Stimulated activated CD8-positive, alpha-beta memory T cell treated with anti-CD3 and anti-CD28 coated beads, Interleukin-15, amount 100 ng/mL, for 48 hours (primary cell): ENCODE measurements at places on chromosomes 1 and 21.

DNA sequence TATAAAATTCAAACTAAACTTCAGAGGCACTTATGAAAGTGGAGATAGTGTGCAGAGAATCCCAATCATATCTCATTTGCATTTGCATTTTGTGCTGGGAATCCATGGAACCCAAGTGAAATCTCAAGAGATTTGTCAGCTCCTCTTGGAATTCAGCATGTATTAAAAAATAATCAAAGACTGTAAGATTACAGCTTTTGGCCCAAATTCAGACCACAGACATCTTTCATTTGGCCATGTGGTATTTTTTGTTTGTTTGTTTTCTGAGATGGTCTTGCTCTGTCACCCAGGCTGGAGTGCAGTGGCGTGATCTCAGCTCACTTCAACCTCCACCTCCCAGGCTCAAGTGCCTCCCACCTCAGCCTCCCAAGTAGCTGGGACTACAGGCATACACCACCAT, 3.8 kb upstream of the CACYBP start:
- no peak for DNase-seq

GRCh38 chr1:32393832-32394140, 455 bp downstream of the BSDC1 start:
- peak; percentile 11 for DNase-seq

GRCh38 chr1:116795482-116795829, 41.2 kb downstream of the CD2 start:
- DNase-seq: no peak

DNA sequence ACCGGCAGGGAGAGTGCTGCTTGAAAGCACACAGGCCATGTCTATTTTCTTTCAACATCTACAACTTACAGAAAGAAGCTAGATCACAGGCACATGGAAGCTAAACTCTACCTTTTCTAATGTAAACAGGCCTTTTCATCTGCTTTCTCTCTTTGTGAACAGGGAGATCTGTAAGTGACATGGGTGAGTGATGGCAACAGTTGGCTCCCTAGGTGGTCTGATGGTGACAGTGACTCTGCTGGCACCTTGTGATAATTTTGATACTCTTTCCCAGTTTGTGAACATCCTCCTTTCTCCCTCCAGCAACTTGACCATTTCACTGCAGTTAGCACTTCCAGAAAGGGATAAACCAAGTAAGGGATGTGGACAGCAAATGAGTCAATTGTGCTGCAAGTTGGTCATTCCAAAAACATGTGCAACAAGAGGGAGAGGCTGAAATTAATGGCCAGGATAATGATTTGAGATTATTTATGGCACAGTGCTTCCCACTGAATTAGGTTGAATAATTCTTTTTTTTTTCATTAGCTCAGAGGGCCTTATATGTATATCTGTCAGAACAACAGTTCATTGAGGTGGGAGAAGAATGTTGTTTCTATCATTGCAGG, 89.5 kb downstream of the XCL2 start:
- DNase-seq: no peak

GRCh38 chr1:160607672-160608032, 28.4 kb upstream of the CD84 start:
- DNase-seq: no peak

DNA sequence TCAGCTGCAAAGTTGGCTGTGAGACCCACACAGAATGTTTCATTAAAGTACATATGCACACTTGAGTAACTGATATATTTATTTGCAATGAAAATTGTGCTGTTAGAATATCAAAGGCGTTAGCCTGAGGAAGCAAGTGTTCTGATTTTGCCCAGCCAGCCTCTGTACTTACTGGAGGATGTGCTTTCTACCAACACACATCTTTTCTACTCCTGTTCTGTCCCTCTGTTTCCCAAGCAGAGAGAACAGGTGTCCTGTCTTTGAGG, 31.4 kb downstream of the ELAVL4 start:
- DNase-seq: no peak

- no peak for DNase-seq
Measured at GRCh38 chr21:36783612-36784374, 84.9 kb downstream of the SIM2 start.

DNA sequence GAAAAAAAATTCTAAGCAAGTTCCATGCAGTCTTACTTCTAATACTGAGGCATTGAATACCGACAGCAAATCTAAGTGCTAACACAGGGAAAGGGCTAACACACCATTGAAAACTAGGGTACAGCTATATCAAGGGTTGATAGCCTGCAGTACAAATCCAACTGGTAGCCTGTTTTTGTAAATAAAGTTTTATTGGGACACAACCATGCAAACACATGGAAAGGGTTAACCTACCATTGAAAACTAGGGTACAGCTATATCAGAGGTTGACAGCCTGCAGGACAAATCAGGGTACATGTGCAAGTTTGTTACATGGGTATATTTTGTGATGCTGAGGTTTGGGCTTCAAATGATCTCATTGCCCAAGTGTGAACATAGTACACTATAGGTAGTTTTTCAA, 212.9 kb downstream of the HIVEP3 start:
- no peak for DNase-seq

DNA sequence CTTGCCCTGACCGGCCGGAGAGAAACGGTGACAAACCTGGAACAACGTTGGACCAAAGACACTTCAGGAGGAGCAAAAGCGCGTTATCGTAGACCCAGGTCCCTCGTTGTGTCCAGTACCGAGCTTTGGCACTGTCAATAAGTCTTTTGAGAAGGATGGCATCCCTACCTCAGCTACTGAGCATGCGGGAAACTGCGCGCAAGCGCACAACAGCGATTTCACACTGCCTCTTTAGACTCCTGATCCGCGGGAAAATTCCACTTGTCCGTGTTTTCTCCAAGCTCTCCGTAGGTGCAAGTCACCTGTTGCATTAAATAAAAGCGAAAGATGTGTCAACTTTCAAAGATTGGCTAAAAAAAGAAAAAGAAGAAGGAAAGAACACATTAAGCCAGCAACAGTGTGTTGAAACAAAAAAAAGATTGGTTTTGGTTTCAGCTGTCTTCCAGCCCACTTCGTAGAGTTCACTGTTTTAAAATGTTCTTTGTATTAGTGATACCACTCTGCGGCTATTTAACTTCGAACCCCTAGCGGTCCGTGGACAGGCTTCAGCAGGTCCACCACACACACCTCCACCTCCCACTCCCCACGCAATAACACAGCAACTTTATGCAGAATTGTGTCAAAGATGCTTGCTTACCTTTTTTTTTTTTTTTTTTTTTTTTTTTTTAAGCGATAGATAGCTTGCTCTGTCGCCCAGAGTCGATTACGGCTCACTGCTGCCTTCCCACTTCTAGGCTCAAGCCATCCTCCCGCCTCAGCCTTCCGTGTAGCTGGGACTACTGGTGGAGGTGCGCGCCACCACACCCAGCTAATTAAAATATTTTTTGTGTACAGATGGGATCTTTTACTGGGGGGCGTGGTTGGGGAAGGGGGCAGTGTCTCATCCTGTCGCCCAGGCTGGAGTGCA, at the start of gene BPNT1:
BPNT1 (minus strand) TSS at position 139 of the 907 bp plus-strand sequence. CDS start 9,942 bp downstream, outside the sequence.
- DNase-seq: peak; percentile 92

DNA sequence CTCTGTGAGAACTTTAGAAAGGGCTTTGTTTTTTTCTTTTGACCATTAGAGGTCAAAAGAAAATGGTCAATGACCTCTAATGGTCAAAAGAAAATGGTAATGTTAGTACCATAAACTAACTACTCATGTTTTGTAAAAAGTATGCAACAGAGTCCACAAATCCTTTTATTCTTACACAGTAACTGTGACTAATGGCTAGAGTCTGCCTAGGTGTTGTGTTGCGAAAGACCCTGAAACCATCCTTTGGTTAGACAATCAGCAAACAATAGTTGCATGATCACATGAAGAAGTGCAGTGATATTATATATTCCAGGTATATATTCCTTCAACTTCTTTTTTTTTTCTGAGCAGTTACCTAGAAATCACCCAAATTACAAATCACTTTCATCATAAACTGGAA, 40.9 kb downstream of the NEGR1 start:
- DNase-seq: no peak

DNA sequence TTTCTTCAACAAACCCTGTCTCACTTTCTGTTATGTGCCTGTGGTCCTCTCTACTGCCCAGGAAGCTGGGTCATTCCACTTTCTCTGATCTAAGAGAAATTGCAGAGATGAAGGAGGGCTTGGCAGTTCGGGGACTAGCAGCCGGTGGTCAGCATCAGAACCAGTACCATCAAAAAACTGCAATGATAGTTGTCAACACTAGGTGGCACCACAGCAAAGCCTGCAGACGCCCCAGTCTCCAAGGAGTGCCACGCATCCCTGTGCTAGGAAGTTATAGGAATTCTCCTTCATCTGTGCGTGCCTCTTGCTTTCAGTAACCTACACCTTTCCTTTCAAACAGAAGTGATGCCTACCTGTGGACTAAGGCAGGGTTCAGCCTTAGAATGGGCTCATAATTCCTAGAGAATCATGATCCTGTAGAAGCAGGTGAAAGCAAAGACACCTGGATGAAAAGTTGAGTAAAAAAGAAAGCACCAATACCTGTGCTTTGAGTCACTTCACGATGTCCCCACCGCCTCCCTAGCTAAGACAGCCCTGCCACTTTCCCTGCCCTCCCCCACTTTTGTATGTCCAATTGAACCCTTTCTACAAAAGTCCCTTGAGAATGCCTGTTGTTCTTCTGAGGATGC, 129.2 kb downstream of the ADAMTS1 start:
- no peak for DNase-seq

DNA sequence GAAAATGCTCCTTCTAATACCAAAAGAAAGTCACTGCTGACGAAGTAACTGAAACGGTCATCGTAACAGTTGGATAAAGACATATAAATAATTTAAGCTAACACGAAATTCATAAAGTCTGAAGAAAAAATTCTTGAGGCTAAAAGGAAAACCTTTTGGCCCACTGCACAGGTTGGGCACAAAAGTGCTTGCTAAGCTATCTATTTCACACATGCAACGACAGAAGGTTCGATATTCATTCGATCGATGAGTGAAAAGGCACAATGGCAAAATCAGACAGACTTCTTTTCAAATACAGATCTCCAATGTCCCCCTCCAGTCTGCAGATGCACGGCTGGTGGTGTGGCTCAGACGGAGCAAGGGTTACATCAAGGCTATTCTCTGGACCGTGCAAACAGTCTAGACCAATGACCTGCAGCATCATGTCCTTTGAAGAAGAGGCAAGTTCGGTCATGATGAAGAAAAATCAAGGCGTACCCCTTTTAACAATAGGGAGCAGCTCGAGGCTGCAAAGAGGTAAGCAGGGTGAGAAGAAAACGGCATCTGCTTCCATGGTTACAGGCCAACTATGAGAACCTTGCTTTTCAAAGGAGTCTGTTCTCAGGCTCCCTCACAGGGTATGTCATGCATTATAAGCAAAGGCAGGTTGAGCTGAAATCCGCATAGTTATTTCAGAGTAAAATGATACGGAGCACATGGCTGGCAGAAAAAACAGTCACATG, 579.6 kb downstream of the USP25 start:
- no peak for DNase-seq

GRCh38 chr1:61403679-61404596, 321.0 kb downstream of the TM2D1 start:
- DNase-seq: no peak

GRCh38 chr21:43618940-43619339, 40.3 kb downstream of the HSF2BP start:
- no peak for DNase-seq
